Astrocyte of the spinal cord (primary cell): ENCODE measurements at places on chromosomes 7 and 10.

DNA sequence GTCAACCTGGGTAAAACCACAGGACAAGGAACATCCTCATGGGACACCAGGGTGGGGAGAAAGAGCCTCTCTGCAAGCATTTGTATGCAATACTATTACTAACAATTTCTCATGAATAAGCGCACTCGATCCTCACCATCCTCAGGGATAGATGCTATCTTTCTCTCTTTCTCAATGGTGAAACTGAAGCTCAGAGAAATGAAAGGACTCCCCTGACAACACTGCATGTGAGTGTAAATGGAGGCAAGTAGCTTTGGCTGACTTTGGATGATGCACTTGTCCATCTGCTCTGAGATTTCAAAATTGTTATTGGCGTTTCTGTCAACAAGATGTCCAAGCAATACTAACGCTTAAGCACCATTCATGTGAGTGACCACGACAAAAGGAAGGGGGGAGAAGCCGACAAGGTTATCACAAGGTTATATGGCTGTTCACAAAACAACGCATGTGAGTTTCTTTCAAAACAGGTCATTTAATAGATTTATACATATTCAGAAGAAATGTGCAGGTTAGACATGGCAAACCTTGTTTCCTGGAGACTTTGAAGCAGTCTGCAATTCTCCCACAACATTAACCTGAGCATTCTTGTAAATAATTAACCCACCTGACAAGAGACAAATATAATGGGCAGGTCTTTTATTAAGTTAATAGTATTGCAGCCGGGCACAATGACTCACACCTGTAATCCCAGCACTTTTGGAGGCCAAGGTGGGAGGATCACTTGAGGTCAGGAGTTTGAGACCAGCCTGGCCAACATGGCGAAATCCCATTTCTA, 54.0 kb downstream of the IFIT5 start:
- DNase-seq = no peak

GRCh38 chr10:12685261-12686058, 316.1 kb downstream of the CCDC3 start:
- peak; percentile 12 for DNase-seq

GRCh38 chr7:128381161-128381821, 19.8 kb upstream of the PRRT4 start:
- DNase-seq = no peak

GRCh38 chr10:72330069-72330426, 24.7 kb downstream of the DNAJB12 start:
- no peak for DNase-seq

GRCh38 chr7:111370002-111370401, 192.3 kb downstream of the IMMP2L start:
- DNase-seq = no peak

GRCh38 chr7:102046373-102047117, 229.1 kb downstream of the CUX1 start:
- DNase-seq = no peak

DNA sequence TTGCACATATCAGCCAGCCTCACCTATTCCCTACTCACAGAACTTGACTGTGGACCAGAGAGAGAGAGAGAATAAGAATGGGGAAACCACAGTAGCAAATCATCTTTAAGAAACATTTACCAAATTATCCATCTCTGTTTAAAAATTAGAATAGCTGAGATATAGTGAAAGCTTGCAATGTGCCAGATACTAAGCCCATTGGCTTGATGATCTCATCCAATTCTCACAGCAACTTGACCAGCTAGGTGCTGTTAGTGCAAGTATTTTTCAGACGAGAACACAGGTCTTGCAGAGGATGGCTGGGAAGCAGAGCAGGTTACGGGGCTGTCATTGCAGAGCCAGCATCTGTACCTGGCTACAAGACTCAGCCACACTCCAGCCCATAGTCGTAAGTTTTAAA, 50.9 kb downstream of the KLF6 start:
- DNase-seq = no peak
